ENCODE measurements at places on chromosomes 6 and 20.

GRCh38 chr20:33827634-33828325 is 16.6 kb downstream of the CHMP4B start:
- peak; percentile 21 for DNase-seq

DNA sequence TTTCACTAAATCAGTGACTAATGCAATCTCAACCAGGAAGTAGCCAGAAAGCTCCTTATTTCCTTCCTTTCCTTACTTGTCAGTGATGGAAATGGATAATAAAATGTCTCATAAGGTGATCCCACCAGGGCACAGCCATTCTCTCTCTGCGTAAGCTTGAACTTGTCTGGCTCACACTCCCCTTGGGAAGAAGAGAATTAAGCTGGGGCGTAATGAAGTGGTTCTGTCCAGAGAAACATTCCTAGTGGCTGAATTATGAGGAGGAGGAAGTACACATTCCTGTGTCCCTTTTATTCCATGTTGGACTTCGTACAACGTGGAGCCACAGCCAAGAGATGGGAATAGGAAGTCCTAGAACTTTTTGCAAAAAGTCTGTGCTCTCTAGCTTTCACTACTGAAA is 93.7 kb downstream of the MTHFD1L start:
- DNase-seq, result no peak

DNA sequence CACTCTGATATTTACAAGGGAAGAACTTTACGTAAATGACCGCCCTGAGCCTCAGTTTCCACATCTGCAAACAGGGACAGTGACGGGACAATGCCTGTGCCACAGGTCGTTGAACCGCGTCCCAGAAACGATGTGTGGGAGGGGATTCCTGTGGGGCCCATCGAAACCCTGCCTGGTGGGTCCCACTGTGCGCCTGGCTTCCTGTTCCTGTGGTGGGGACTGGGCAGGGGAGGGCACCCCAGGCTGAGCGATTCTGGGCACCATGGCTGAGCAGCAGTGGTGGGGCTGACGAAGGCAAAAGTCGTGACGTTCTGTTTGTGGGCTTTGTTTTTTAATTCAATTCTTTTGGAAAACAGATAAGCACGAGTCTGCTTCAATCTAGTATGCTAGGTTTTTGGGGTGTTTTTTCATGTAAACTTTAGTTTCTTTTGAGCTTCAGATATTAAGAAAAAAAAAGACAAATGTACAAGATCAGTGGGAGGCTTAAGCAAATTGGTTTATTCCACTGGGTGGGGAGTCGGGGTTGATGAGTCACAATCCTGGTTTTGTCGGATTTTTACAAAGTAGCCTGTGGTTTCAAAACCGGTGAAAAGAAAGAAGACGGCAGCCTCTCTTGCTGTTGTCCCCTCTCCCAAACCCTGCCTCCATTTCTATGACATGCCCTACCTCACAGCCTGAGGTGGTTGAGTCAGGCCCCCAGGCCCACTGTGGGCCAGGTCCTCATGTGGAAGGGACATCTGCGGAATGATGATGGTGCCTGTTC is 40.4 kb downstream of the GNAS-AS1 start:
- DNase-seq, result no peak

DNA sequence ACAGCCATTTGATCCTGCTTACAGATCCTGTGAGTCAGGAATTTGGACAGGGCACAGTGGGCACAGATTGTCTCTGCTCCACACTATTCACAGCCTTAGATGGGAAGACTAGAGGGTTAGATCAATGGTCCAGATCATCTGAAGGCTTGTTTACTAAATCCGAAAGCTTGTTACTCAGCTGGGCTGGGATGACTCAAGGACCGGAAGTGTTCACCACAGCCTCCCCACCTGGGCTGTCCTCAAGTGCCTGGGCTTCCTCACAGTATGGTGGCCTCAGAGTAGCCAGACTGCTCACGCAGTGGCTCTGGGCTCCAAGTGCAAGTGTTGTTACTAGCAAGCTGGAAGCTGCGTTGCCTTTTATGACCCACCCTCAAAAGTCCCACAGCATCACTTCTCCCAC is 75.4 kb upstream of the INSM1 start:
- DNase-seq, result no peak

DNA sequence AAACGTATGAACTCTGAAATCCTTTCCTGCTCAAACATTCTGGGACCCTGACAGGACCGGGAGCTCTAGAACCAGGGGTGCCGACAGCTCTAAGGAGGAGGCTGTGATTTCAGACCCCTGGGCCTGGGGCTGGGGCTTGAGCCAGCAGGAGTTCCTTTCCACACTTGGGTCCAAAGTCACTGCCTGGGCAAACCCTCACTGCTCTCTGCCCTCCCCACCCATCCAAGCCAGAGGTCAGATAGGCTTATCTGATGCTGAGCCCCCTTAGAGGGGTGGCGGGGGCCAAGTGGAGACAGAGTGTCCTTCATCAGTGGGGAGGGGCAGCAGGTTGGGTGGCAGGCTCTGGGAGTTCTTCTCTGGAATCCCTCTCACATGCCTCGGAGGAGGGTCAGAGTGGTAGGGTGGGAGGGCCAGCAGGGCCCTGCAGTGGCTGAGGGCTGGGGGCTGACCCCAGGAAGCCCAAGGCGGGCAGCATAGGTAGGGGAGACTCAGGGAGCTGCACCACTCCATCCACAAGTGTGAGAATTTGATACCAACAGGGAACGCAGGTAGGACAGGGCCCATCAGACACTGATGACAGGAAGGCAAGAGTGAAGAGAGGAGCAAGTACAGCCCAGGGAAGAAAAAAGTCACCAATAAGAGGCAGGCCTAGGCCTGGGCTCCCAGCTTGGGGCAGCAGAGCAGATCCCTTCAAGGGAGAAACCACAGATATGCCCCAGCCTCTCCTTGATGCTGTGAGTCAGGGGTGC is 121.0 kb downstream of the MRPL14 start:
- DNase-seq, result no peak

GRCh38 chr6:168162366-168162765 is 83.4 kb upstream of the FRMD1 start:
- no peak for DNase-seq

DNA sequence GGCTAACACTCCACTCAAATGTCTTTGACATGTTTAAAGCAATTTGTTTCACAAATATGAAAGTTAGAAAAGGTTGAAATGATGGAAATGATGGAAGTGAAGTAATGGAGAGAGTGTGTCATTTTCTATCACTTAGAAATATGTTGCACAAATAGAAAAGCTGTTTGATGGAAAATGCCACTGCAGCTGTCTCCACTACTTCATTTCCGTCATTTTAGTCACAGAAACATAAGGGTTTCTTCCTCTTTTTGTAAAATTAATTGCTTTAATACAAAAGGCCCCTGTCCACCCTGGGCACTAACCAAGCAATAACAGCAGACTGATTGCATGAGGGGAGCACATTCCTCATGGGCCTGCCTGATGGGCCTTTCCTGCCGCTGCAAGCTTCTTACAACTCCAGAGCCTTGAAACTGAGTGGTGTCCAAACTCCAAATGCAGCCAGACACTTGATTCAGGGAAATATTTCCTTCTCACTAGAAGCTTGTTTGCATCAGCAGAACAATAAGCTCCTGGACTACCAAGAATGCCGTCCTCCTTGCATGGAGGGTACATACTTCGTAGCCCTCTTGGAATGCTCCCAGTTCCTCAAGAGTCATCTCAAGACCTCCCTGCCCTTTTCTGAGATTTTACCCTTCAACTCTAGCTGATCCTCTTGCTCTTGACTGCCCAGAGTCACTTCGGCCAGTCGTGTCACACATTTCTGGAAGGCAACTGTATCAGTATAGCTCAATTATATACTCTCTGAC is 36.1 kb downstream of the F13A1 start:
- DNase-seq, result no peak

GRCh38 chr6:162620073-162620472 is 107.5 kb downstream of the PRKN start:
- no peak for DNase-seq

DNA sequence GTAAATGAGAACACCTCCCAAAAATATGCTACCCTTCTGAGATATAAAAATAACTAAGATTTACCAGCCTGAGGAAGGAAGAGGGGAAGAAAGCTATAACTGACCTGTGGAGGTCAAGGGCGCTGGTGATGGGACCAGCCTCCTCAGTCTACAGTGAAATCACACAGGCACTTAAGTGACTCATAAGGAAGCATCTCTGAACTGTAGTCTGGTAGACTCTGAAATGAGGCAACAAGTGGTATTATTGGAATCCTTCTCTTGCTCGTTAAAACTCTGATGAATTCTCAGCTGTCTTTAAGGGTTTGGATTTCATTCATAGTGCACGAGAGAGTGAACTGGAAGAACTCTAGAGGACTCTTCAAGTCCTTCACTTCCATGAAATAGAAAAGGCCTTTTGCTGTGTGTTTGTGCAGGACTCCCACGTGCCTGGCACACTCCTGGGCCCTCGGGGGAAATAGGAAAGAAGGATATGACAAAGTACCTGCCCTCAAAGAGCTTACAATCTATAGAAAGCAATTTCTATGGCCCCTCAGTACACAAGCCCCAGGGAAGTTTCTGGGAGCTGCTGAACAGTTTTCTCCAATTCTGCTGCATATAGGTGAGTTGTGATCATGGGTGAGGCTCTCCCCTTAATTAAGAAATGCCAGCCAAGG is 231.8 kb upstream of the RREB1 start:
- peak; percentile 76 for DNase-seq

- peak; percentile 38 for DNase-seq
Measured at GRCh38 chr6:151005164-151005563, 139.7 kb downstream of the MTHFD1L start.

- DNase-seq, result no peak
Measured at GRCh38 chr6:108594640-108595039, 33.9 kb downstream of the FOXO3 start.

- DNase-seq, result peak; percentile 93
Measured at GRCh38 chr6:110958329-110959192, at the start of gene GTF3C6. Gene GTF3C6 (plus strand): TSS chr6:110958706. CDS start chr6:110958770, 64 bp downstream.

DNA sequence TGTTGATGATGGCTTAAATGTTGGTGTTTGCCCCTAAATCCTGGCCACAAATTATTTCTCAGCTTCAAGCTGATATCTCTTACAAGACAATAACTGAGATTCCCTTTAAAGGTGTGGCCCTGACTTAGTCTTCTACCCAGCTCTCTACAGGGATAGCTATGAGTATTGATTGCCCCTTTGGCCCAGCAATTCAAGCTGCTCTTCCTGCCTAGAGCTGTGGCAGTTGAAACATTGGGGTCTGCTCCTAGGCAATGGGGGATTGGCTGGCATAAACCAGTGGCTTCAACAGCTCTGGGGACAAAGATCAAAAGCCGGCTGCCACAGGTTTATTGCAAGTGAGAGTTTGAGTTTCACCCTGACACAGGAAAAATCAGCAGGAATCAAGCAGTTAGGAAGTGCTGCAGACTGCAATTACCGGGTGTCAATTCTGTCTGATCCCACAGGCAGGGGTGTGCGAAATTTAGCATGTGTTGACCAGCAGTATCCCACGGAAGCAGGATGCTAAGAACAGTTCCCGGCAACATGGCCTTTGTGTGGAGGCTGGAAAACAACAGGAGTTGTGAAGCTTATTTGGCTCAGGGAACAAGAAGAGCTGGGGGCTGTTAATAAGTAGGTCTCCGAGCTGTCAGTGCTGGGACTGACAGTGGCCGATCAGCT is 66.2 kb upstream of the IYD start:
- no peak for DNase-seq

DNA sequence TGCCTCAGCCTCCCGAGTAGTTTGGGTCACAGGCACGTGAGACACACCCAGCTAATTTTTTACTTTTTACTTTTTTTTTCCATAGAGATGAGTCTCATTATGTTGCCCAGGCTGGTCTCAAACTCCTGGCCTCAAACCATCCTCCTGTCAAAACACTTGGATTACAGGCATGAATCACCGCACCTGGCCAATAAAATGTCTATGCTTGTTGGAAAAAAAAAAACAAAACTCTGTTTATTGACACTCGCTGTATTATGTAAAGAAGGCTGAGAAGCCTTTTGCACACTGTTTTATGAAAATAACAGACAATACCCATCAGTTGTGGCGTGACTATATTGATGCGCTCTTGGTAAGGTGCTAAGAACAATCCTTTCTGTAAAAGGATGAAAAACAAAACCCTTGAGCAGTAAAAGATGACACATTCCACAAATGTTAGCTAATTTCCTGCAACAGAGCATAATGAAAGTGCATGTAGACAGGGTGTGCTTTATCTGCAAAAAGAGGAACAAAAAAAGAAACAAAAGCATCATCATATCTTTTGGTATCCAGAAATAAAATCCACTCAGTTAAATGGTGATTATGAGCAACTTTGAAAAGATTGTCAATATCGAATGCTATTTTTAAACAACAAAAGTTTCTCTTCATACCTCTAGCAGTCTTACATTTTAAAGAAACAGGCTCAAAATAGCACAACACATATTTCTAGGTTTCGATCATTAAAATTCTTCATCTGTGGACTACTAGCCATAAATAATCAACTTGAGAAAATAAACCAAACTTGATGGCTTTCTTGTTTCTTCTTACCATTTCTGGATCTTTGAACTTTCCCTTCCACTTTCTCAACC is 108.3 kb upstream of the PHACTR1 start:
- DNase-seq, result peak; percentile 55

- DNase-seq, result peak; percentile 53
Measured at GRCh38 chr6:121886223-121886830, 450.9 kb downstream of the GJA1 start.

- peak; percentile 72 for DNase-seq
Measured at GRCh38 chr6:22448291-22448711, 121.1 kb upstream of the HDGFL1 start.
